ENCODE measurements at places on chromosomes 2 and 18.
A peak's percentile ranks its signal among the peaks of the same experiment; 100 is the strongest.

GRCh38 chr2:23425885-23426262 is 40.9 kb downstream of the KLHL29 start:
- peak; percentile 63 for DNase-seq

DNA sequence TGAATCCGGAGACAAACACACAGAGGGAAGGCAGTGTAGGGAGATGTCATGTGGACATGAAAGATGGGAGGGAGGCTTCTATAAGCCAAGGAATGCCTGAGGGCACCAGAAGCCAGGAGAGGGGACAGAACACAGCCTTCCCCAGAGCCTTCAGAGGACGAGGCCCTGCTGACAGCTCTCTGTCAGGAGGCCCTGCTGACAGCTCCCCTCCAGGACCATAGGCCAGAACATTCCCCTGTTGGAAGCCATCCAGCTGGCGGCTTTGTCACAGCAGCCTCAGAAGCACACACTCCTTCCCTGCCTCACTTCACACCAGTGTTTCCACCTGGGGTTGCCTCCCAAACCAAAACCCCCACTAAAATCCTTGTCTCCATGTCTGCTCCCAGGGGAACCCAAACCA is 171.3 kb upstream of the ID2 start:
- no peak for DNase-seq

DNA sequence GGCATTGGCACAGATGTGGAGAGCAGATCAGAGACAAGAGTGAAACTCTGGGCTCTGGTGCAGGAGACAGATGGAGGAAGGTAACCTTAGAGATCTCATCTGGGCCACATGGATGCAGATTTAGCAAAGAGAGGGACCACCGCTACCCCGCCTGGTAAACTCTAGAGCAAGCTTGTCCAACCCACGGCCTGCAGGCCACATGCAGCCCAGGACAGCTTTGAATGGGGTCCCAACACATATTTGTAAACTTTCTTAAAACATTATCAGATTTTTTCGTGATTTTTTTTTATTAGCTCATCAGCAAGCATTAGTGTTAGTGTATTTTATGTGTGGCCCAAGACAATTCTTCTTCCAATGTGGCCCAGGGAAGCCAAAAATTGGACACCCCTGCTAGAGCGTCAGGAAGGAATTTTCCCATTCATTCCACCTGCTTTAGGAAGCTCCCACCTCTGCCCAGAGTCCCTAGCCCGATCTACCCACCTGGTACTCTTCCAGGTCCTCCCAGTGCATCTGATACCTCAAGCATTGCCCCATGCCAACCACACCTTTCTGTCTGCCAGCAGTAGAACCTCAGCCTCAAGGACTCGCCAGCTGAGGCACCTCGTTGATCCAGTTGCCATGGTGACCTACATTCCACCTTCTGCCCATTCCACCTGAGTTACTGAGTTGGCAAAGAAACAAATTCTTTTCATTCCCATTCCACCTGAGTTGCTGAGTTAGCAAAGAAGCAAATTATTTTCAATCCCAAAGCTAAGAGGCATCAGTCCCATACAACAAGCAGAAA is at the start of gene CIB4:
Gene CIB4 (minus strand): TSS at position 586 of the 784 bp plus-strand sequence. CDS start 52 bp downstream, at position 534.
- no peak for DNase-seq

DNA sequence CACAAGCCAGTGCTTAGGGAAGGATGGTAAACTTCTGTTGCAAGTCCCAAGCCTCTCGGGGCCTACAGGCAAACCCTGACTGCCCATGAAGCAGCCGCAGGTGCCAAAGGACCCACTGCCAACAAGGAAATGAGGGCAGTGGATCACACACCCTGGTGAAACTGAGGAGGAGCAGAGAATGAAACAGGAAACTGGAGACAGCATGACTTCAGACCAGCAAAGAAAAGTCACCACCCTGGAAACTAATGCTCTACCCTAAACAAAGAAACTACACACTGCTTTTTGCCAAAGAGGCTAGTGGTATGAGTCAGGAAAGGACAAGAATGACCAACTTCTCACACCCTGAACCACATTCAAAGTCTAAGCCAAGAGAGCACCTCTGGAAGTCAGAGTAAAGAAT is 97.2 kb downstream of the MYO5B start:
- DNase-seq: no peak

GRCh38 chr2:219331560-219332213 is 857 bp downstream of the RESP18 start:
- peak; percentile 64 for DNase-seq

DNA sequence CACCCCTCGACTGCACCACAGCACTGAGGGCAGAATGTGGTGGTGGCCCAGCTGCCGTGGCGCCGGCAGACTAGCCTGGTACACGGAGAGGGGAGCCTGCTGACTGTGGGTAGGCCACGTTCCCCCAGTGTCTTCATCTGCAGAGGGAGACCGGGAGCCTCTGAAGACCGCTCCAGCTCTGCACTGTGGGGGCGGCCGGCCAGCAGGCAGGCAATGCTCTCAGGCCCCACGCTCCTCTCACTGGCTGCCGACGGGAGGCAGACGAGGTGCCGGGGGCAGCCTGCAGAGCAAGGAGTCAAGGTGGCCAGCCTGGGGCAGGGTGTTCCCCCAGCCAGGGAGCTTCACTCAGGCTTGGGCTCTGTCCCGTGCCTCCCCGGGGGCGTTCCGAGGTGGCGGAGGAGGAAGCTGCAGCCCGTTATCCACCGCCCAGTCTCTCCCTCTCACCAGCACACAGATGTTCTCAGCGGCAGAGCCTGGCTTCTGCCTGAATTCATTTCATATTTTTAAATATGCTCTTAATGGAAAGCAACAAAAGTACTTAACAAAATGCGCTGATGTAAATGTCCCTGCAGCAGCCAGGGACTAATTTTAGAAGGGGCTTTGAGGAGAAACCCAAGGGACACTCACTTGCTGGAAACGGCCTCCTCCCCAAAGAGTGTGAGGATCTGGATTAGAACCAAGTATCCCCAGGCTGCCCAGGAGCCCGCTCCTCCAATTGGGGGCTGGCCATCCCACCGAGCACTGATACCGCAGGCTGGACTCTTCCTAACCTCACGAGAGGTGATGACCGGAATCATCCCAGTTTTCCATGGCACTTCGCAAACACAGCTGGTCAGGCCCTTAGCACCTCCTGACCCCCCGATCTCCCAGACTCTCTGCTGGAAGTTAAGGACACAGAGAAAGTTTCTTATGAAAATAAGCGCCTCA is 87.8 kb downstream of the HDAC4 start:
- DNase-seq: no peak

DNA sequence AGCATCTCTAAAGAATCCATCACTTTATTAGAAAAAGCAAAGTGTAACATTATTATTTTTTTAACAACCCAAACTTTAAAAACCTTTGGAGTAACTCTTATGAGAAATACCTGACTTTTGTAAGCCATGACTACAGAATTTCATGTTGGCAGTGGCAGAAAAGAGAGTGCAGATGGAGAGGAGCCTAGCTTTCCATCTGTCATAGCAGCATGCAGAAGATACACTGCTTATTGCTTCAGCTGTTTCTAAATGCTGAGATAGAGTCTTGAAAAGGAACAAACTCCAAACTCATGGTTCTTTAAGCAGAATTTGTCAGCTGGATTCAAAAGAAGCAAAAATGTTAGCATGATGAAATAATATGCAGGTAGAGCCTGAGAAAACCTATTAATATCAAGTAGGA is 1130.3 kb downstream of the DPP10 start:
- no peak for DNase-seq

- peak; percentile 42 for DNase-seq
These were observed 202.8 kb downstream of the VAPA start for GRCh38 chr18:10116574-10116973.

DNA sequence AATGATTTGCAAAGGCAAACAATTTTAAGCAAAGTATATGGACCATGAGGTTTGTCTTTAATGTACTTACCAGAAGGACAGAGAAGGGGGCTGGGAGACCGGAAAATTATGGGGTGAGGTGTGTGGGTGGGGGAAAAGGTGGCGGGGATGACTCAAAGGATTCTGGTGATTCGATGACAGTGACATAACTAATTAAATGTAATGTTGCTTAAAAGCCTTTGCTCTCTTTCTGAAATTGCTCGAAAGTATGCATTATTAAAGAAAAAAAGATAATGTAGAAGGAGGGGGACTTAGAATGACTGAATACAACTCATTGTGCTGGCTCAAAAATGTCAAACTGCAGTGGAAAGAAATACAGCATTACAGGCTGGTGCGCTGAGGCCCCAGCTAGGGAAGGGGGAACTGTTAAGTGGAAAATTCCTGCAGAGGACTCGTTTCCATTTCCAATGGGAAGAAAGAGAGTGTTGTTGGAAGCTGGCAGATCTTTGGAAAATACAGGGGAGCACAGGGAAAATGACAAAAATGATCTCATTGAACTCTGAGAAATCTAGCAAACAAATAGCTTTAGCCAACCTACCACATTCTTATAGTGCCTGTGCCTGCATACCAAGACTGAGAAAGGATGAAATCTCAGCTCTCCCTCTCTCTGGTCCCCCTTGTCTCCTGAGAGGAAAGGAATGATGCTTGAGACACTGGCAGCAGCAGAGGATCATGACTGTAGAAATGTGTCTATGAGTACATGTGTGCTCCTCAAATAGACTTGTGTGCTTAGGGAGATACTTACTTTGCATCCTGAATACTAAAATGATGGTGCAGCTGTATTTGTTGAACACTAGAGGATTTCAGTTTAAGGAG is 632.4 kb downstream of the NYAP2 start:
- DNase-seq: peak; percentile 5

GRCh38 chr18:212780-213179 is 54.4 kb downstream of the USP14 start:
- no peak for DNase-seq

GRCh38 chr2:240997856-240998705 is at the start of gene SNED1:
Gene SNED1 (plus strand): TSS chr2:240998618. CDS start chr2:240998838, 220 bp downstream.
- peak; percentile 85 for DNase-seq
